ENCODE measurements at places on chromosomes 12 and 14.
A peak's percentile ranks its signal among the peaks of the same experiment; 100 is the strongest.

DNA sequence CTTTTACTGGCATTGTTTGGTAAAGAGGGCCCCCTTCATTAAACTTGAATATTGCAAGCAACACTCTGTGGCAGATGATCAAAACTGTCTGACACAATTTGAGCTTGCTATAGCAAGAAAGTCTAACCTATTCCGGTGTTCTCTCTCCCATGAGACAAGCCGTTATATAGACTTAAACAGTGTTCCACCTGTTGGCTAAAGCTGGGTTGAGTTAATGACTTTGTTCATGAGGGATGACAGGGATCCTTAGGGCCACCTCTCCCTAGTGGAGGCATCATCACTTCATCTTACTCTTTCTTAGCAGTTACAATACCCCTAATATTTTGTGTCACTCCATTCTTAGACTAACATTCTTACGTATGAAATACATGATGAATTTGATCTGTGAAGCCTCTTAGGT, 3.8 kb downstream of the EIF5 start:
- DNase-seq = no peak

GRCh38 chr12:97257726-97258125, 204.9 kb upstream of the RMST start:
- no peak for DNase-seq

- peak; percentile 99 for DNase-seq
Measured at GRCh38 chr12:26153421-26154154, 28.8 kb upstream of the BHLHE41 start.

- peak; percentile 22 for DNase-seq
Measured at GRCh38 chr12:116125956-116126566, 151.4 kb downstream of the MED13L start.

DNA sequence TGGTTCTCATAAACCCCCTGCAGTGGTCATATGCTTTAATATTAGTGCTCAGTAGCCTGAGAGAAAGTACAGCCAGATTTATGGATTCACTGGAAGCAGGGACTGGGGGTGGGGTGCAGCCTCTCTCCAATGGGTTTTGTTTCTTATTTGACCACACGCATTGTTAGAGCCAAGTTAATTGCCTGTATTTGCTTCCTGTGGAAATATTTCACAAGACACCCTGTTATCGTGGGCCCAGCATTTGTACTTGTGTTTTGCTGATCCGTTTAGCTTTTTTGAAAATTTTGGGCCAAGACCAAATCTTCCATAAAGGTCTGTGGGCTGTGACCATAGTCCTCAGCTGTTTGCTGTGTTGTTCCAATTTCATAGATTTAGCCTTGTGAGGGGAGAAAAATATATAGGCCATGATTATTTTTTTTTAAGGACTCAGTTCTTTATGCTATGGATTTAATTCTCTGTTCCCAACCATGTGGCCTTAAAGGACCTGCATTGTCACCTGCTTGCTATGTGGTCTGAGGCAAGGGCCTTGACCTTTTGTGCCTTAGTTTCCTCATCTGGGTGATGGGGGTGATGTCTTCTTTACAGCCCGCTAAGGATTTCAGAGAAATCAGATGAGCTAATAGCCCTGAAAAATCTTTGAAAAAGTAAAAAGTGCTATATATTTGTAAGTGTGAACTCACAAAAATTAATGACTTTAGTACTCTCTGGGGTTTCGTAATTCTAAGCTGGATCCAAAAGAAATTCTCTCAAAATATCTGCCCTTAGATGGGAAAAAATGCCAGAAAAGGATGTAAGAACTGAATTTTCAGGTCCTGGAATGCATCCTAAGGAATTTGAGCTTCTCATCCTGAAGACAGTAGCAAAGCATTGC, 370.2 kb downstream of the DPF3 start:
- DNase-seq = no peak

GRCh38 chr14:75299059-75299458, 20.4 kb downstream of the FOS start:
- no peak for DNase-seq

GRCh38 chr12:123013185-123014095, 33.0 kb downstream of the ARL6IP4 start:
- DNase-seq = no peak

GRCh38 chr12:22285846-22286245, 48.7 kb downstream of the ST8SIA1 start:
- no peak for DNase-seq

DNA sequence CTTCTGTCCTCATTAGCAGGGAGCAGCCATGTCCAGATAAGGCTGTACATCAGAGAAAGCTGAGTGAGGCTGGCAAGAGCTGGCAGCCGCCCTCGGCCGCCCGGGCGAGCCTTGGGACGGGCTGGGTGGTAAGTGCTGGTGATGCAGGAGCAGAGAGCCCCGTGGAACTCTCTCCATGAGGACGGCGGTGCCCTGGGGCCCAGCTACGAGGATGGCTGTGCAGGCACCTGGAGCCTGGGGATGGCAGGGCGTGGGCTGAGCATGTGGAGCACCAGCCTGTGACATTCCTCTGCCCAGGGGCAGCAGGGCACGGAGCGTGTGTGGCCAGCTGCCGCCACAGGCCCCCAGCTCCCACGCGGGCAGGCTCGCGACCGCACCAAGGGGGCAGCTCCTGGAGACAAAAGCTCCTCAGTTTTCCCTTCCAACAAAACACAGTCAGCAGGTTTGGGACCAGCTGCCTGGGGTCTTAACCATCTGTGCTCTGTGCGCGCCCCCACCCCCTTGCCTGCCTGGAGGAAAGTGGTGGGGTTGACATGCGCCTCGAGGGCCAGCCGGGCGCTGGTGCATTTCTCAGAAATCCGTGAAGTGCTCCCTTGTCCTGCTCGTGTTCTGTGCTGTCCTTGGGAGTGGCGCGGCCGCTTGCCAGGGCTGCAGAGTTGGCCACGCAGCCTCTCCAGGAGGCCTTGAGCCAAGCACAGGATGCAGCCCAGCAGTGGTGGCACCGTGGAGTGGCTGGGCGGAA, 21.4 kb downstream of the PACS2 start:
- no peak for DNase-seq

GRCh38 chr12:57575771-57576612, 15.0 kb upstream of the PIP4K2C start:
- no peak for DNase-seq

GRCh38 chr14:83873669-83874068, 1656.3 kb upstream of the FLRT2 start:
- DNase-seq = no peak

DNA sequence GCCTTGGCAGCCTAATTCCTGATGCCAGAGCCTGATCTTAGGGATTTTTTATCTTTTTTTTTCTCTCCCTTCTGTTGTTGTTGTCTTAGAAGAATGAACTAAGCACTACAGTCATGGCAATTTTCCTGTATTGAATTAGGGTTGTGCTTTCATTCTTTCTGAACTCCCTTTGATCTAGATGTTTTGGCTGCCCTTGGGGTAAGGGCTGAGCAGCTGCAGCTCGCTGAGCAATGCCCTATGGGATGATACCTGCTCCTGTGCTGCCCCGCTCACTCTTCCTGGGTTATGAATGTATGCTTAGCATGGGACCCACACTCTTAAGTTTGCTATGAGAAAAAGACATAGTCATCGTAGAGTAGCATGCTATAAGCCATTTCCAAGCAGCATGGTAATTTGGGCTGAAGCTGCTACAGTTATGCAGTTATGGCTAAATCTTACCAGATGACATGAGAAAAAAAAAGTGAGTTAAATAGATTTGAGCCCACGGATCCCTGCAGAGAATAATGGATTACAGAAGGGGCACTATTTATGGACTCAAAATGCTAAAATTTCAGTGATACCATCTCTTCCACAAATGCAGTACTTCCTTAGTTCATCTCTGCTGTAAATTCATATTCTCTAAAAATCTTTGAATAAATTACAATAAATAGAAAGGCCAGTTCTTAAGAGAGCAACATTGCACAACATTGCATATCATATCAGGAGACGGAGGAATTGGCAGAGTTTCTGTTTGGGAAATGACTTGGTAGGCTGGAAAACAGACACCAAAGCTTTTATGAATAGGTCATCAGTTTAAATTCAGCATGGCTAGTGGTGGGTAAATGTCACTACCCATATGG, 79.2 kb upstream of the PTHLH start:
- no peak for DNase-seq

DNA sequence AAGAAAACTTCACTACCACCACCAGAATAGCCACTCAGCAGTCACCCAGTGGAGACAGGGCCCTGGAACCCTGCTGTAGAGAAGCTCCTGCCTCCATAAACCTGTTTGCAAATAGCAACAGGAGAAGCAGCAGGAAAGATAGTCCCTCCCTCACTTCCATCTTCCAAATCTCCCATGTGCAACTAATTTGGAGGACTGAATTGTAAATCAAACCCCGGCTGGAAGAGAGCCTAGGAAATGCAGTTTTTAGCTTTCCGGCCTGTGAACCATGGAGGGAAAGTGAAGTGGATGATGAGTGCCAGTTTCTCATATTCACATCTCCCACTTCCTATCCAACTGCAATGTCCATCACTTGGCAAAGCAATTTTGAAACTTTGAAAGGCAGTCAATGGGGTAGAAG, 167.2 kb upstream of the FRMD6 start:
- DNase-seq = no peak

GRCh38 chr12:42730291-42730690, 140.7 kb upstream of the PRICKLE1 start:
- DNase-seq = no peak

- DNase-seq = no peak
Measured at GRCh38 chr12:98916106-98916505, 271.0 kb downstream of the APAF1 start.

DNA sequence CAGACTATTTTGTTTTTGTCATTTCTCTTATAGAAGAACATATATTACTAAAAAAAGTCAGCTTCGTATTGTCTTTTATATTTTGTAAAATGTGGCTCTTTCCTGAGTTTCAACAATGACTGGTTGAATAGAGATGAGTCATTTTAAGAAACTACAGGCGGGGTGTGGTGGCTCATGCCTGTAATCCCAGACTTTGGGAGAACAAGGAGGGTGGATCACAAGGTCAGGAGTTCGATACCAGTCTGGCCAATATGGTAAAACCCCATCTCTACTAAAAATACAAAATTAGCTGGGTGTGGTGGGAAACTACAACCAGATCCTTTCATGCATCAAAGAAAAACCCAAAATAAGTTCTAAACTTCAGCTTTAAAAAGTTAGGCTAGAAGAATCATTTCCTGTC, 28.8 kb downstream of the HECTD4 start:
- no peak for DNase-seq

DNA sequence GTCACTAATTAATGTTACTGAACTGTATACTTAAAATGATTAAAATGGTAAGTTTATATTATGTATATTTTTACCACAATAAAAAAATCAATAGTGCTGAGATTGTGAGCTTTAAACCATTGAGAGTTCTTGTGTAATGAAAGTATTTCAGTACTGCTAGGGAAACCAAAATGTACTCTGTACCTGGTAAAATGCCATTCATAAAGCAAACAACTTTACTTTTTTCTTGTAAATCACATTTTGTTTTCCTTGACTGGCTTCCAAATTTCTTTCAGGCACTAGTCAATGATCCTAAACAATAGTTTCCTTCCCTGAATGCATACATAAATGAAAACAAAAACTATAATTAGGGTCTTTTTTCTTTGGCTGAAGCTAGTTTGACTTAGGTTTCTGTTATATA, 29.4 kb upstream of the SNRPF start:
- DNase-seq = no peak

GRCh38 chr12:71846322-71846940, 6.9 kb downstream of the TBC1D15 start:
- peak; percentile 71 for DNase-seq

- DNase-seq = no peak
Measured at GRCh38 chr12:50662116-50662510, 101.8 kb upstream of the ATF1 start.

- no peak for DNase-seq
Measured at GRCh38 chr12:54372113-54372806, 8.0 kb upstream of the GPR84 start.

GRCh38 chr12:71195338-71195896, 37.6 kb upstream of the TSPAN8 start:
- no peak for DNase-seq

GRCh38 chr14:94180655-94181271, 6.6 kb downstream of the PPP4R4 start:
- DNase-seq = peak; percentile 75
